ENCODE measurements at places on chromosomes 16 and 17.

GRCh38 chr16:51201604-51202003 lies 50.5 kb upstream of the SALL1 start:
- no peak for DNase-seq

DNA sequence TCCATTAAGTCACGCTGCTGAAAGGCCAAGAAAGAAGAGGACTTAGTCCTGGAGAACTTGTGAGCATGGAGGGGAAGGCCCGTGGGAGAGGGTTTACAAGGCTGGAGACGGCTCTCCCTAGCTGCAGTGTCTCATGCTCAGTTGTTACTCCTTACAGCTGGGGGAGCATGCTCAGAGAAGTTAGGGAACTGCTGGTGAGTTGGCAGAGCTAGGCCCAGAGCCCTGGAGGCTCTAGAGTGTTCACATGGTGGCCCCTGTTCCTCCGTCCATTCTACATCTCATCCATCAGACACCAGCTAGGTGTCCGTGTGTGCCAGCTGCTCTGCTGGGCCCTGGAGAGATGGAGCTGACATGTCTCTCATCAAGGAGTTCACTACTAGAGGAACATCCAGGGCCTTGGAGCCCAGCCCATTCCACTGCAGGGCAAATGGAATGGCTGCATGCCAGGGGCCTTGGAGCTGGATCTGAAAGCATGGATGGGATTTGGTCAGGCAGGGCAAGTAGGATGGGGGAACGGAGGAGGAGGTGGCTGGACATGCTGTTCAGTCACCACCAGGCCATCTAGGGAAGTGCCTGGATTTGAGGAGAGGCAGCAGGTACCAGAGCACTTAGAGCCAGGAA lies 6.3 kb downstream of the XYLT2 start:
- DNase-seq, result peak; percentile 51

DNA sequence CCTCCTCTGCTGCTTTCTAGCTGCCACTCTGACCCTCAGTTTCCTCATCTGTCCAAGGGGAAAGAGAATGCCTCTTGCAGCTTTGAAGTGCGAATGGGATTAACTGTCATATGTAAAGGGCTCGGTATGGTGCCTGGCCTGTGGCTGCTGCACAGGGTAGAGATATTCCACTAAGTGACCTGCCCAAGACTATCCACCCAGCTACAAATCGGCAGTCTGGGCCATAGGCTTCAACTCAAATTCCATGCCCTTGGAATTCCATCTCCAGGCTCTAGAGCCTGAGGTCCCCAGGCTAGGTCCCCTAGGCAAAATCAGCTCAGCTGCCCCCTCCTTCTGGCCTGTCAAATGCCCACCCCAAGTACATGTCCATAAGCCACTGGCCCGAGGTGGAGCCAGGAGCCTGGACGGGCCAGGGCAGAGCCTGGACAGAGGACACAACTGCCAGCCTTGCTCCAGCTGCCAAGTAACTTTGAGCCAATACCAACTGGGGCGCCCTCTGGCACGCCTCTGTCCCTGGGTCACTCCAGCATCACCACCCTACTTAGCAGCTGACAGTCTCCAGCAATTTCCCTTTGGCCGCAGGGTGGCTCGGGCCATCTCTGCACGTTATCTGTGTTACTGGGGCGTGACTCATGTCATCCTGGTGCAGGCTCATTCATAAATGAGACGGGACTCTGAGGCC lies 57.2 kb downstream of the SDK2 start:
- DNase-seq, result no peak

DNA sequence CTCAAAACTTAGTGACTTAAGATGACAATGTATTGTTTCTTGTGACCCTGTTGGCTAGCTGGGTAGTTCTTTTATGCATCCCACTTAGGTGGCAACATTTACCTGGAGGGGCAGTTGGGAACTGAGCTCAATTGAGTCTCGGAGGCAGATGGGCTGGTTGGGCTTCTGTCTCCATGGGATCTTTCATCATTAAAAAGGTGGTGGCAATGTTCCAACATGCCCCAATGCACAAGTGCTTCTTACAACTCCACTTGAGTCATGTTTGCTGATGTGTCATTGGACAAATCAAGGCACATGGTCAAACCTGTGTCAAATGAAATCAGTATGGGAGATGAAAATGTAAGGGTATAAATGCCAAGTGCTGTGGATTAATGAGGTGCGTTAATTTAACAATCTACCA lies 11.7 kb upstream of the HS3ST3B1 start:
- no peak for DNase-seq

DNA sequence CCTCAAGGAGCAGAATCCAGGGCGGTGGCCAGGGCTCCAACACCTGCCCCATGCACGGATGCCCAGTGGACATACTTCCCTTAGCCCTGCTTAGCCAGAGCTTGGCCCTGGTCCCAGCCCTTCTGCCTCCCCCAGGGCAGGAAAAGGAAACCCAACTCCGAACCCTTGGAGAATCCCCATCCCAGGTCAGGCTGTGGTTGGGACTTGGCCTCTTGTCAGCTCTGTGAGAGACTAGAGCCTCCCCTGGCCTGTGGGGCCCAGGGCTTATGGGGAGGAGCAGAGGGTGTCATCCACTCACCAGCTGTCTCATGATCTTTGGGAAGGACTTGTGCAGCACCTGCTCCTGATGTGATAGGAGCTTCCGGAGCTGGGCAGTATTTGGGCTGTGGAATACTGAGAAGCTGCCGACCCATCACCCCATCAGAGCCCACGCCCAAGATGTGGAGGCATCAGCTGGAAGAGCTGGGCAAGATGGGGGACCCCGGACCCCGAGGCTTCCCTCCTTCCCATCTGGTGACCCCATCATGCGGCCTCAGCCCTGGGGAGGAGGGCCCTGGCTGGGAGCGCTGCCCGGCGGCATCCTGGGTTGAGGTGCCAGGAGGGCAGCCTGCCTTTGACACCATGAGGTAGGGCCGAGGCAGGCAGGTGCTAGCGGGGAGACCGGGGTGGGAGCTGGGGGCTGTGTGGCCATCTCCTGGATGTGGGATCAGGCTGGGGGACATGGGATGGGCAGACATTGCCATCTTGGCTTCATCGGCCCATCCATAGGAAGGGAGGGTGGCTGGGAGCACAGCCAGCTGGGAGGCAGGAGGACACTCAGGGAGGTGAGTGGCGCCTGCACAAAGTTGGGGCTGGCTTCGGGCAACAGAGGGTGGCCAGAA lies 45.1 kb downstream of the TNFRSF13B start:
- DNase-seq, result peak; percentile 51

- no peak for DNase-seq
Measured at GRCh38 chr17:9269350-9270035, 248.2 kb downstream of the NTN1 start.

DNA sequence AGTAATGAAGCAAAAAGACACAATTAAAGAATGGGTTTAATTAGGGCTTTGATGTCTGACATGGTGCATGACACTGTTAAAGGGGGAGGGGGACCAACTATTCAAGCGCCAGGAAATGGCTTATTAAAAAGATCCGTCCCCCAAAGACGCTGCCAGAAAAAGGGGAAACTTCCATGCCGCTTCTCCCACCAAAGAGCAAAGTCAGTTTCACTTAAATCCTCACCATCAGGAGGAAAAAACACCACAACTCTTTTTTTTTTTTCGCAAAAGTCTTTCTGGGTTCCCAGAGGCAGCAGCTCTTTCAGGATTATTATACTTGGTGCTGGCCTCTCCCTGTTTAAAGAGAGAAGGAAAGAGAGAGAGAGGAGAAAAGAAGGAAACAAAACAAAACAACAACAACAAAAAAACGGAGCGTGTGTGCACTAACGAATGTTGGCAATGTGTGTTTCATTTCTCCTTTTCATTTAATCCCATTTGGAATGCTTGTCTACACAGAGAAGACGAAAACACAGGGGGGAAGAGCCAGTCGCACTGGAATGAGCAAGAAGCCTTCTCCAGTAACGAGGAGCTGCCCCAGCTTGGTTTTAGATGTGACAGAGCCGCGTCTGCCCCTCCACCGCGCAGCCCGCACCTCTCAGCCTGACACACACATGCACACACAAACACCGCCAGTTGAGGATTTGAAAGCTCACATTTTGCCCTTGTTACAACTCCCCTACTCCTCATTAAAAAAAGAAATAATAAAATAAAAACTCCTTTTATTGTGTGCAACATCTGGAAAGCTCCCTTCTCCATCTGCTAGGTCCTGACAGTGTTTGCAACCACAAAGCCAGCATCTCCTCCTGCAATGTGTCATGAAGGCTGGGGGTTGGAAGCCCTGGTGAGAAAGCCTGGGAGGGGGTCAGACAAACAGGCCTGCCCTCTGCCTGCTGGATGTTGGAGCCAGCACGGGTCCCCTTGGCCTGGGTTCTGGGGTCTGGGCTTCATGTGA lies 32.7 kb upstream of the AXIN2 start:
- no peak for DNase-seq

DNA sequence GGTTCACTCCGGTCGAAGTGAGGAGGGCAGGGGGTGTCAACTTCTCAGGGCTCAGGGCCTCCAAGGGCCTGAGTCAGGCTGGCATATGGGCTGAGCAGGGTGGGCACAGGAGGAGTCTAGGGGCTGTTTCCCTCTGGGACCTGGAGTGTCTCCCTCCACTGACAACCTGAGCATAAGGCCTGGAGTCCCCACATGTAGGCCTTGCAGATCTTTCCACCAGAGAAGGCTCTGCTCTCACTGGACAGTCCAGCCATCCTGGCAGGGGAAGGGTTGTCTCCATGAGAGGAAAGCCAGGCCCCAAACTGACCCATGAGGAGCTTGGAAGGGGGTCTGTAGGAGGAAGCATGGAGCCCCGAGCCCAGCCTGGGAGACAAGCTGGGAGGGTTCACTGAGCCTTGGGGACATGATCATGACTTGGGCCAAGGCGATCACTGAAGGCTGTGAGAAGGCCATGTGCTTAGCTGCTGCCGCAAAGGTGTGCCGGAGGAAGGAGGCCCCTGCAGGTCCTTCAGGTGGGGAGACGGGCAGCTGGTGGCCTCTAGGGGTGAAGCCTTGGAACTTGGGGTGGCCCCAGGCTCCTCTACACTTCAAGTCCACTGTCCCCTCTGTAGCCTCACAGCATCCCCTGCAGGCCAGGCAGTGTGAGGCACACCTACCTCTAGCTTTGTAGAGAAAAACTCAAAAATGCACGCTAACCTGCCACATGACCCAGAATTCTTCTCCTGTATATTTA lies 9.9 kb downstream of the CMTM2 start:
- DNase-seq, result peak; percentile 82

DNA sequence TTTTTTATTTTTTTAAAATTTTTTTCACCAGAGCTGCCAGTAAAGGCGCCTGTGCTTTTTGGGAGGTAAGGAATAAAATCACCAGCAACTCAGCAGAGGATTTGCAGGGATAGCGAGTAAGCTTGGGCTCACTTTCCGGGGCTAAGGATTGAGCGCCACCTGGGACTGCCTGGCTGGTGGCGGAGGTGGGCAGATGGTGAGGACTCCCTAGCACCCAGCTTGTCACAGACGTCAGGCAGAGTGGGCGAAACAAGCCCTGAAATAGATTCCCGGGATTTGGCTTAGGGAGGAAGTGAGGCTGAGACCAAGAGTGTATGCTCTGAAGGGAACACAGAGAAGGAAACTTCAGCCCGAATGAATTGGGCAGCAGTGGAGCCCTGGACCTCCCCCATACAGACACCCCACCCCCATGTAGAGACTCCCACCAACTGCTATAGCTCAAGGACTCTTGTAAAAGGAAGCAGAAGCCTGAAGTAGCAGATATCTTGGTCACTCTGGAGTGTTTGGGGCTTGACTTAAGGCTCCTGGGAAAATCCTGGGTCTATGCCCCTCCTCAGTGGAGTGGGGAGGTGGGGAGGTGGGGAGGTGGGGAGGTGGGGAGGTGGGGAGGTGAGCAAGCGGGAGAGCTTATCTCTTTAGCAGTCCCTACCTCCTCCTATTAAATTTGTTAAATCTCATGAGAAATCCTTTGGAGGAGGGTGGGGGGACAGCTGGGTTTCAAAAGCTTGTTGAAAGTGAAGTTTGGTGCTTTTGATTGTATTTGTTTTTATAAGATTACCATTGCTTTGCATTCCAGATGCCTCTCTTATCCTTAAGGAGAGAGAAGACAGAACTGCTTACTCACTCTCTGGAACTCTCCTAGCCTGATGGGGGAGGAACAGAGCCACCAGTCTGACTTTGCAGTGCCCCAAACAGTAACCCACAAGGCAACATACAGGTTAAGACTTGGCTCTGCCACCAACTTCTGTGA lies 8.2 kb downstream of the ARL4D start:
- no peak for DNase-seq

DNA sequence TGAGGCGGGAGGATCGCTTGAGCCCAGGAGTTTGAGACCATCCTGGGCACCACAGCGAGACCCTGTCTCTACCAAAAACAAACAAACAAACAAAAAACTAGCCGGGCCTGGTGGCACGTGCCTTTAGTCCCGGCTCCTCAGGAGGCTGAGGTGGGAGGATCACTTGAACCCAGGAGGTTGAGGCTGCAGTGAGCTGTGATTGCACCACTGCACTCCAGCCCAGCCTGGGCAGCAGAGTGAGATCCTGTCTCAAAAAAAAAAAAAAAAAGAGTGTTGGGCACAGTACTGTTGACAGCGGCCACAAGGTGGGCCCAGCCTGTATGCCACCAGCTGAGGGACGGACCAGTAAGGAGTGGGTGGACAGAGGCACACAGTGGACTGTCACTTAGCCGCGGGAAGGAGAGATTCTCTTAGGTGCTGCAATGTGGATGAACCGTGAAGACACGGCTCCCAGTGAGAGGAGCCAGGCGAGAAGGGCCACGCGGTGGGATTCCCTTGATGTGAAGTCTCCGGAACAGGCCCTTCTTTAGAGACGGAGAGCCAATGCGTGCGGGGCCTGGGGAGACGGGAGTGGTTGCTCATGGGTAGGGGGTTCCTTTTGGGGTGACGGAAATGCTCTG lies 31.1 kb downstream of the GSE1 start:
- DNase-seq, result no peak
